GM04504 (cell line): ENCODE measurements at places on chromosomes 2 and 18.
A peak's percentile ranks its signal among the peaks of the same experiment; 100 is the strongest.

DNA sequence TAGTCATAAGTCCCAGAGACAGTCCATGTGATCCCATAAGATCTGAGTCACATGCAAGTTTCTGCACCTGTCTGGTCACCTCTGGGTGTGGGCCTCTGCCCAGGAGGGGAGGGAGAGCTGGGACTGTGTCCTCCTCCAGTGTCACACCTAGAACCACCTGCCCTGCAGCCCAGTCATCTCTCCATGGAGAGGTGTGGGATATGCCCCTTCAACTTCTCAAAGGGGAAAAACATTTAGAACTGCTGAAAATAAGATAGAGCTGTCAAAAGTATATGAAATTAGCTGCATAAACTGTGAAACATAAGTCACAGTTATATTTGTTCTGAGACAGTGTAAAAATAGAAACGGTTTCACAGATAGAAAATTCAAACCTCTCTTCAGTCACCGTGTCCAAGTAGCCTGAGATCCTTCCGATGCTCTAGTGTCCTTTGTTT lies 55.4 kb downstream of the NGEF start:
- DNase-seq, result no peak

GRCh38 chr18:63451799-63452660 lies 24.7 kb upstream of the SERPINB5 start:
- no peak for DNase-seq

- peak; percentile 48 for DNase-seq
Observed at GRCh38 chr2:109663721-109664120, 49.6 kb downstream of the SOWAHC start.

DNA sequence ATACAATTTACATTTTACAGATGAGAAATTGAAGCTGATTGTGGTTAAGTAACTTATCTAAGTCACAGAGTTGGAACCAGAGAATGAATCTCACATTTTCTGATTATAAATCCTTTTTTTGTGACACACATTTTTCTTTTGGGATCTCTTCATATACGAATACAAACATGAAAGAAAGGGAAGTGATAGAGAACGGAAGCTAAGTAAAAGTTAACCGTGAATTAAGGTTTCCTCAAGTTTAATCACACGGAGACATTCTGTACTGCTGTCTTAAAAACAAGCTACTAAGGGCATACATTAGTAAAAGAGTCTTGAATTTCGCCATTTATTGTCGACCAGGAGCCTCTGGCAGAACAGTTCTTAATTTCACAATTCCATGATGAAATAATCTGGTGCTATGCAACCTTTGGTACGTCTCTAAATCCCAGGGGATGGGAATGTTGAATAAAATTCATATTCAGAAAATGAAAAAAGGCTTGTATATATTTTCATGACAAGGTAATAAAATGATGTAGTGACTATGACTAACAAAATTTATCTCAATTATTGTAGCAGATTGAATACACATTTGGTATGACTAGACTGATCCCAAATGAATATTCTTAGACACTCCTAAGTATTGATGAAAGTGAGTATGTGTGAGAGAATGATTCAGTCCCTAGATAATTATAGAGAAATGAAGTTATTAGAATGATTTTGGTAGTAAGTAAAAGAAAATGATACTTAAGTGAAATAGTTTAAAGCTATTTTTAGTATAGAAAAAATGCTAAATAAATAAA lies 40.3 kb upstream of the ZSWIM2 start:
- DNase-seq, result no peak

GRCh38 chr2:55620123-55620779 lies 2.8 kb upstream of the PPP4R3B start:
- DNase-seq, result no peak

DNA sequence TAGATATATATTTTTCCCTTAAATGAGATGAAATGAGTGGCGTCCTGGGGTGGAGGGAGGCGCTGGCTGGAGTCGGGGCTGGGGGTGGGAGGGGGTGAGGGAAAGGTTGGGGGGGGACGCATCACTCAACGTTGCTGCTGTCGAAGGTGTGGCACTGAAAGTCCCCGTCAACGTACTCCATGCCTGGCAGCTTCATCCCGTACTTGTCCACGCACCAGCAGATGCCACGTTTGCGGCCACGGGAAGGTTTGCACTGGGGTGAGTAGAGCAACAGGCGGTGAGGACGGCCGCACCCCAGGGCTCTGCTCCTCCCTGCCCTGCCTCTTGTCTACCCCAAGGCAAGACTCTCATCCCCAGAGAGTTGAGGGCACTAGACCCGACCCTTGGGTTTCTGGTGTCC lies 18.7 kb downstream of the IGFBP5 start:
- no peak for DNase-seq

DNA sequence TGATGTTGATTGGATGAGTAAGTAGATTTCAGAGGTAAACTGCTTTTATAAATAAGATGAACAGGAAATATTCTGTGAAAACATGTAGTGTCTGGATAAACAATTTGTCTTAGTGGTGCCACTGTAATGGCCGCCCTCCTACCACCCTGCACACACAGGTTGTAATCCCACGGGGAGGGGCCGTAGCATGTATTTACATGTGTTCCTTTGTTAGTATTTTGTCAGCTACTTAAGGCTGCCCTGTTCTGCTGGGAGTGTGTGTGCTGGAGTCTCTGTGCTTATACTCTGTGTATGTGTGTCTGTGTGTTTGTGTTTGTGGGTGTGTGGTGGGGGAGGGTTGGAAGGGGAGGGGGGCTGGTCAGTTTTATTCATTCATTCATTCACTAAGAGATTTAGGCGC lies 5.1 kb downstream of the TSHZ1 start:
- DNase-seq, result no peak

DNA sequence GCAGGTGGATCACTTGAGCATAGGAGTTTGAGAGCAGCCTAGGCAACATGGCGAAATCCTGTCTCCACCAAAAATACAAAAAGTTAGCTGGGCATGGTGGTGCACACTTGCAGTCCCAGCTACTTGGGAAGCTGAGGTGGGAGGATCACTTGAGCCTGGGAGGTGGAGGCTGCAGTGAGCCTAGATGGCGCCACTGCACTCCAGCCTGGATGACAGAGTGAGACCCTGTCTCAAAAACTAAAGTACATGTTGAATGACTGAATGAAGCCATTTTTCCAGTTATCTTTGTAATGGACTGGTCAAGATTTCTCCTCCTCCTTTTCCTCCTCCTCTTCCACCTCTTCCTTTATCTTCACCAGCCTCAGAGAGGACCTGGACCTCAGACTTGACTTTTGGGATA lies 272.0 kb downstream of the SMAD2 start:
- DNase-seq, result no peak

DNA sequence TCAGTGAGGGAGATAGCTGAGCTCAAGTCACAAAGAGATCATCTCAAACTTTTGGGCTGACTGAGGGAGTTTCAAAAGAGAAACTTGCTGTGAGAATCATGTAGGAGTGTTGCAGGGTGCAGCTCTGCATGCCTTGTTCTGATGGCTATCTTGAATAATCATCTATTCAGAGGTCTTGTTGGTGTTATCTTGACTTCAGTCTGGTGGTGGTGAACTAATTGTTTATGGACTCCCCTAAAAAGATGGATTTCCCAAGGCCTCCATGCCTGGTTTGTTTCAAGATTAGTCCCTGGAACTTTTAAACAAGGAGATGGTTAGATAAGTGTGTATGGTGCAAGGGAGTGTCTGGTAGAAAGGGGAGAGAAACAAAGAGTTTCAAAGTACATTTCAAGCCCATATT lies 29.8 kb downstream of the SLC39A6 start:
- no peak for DNase-seq

DNA sequence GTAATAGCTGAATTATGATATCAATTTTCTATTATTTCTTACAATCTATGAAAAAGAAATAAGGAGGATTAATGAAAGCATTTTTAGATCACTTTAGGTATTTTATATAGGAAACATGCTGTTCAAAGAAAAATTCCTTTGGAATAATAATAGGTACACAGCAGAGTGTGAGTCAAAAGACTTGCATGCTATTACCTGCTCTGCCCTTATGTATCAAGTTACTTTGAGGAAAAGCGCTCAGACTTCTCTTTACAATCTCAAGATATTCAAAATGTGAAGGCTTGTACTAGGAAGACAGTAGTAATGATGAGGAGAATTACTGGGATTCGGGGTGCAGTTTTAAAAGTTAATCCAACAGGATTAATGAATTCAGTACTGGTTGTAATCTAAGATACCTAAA lies 29.1 kb upstream of the RNU4ATAC start:
- DNase-seq, result no peak

DNA sequence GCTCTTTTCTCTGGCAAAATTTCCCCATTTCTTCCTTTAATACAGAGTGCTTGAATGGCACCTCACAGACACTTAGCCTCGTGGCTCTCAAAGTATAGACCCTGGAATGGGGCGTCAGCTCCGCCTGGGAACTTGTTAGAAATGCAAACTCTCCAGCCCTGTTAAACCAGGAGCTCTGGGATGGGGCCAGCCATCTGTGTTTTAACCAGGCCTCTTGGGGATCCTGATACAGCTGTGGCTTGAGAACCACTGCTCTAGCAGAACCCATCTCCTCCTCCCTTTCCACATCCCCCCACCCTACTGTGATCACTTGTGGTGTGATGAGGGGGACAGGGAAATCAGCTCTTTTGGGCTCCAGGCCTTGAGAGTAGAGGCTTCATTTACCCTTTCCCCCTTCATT lies 15.9 kb downstream of the LTBP1 start:
- DNase-seq, result no peak

GRCh38 chr2:86686905-86687304 lies 33.2 kb upstream of the RMND5A start:
- DNase-seq, result no peak

- no peak for DNase-seq
Observed at GRCh38 chr2:108226564-108226963, 13.2 kb upstream of the SULT1C3 start.

DNA sequence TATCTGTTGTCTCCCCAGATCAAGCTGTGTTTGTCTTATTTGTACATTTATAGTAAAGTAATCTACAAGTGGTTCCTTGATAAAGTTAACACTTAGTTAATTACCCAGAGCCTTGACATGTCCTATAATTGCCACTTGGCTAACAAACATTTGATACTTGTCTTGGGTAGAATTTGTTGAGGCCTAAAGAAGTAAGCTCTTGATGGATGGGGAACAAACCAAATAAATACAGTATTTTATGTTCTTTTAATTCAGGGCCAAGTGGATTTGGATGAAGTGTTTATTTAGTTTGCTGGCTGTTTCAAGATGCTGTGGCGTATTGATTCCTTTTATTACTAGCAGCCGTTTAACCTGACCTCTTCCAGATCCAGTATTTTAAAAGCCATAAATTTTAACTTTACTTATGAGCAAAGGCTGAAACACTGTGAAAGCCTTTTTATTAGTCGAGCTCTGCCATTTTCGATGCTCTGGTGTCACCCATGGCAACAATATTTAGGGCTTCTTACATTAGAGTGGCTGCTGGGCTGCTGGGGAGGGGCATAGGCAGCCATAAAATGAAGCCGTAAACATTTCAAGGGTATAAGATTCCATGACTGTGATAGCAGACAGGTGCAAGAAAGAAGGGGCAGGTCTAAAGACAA lies 401.6 kb upstream of the NRP2 start:
- DNase-seq, result no peak

GRCh38 chr2:223599640-223600380 lies 2.4 kb downstream of the SCG2 start:
- DNase-seq, result no peak

GRCh38 chr2:201790291-201790690 lies 9.6 kb upstream of the ALS2 start:
- no peak for DNase-seq

DNA sequence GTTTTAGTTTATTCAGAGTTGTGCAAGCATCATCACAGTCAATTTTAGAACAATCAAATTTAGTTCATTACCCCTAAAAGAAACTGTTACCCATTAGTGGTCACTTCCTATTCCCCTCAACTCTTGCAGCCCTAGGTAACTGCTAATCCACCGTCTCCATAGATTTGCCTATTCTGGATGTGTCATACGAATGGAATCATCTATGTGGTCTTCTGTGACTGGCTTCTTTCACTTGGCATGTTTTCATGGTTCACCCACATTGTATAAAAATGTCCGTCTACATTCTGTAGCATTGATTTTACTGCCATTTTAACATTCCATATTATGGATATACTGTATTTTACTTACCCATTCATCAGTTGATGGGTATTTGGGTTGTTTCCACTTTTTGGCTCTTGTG lies 5.3 kb upstream of the CEP68 start:
- no peak for DNase-seq

DNA sequence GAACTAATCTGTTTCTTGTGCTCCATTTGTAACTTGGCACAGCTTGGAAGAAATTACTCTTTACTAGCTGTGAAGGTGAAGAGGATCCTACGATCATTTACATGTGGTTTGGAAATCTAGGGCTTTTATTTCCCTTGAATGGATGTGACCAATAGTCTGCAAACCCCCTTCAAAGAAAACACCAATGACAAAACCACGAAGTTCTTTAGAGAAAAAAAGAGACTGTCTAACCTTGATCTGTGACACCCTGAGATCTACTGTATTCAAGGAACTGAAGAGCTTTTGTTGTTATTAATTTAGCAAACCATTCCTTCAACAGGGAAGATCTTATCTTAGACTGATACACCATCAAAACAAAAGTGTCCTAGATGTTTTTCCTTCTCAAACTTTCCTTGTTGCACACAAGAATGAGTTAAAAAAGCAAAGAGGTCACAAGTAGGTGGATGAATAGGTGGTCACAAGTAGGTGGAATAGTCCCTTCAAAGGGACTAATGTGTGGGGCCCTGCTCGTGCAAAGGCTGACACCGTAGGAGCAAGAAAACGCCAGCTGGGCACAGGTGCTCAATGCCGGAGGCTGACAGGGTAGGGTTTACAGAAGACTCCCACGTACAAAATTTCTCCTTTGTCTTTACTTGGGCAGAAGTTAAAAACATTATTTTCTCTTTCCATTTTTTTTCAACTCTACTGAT lies 95.6 kb upstream of the ITGB6 start:
- DNase-seq, result no peak

DNA sequence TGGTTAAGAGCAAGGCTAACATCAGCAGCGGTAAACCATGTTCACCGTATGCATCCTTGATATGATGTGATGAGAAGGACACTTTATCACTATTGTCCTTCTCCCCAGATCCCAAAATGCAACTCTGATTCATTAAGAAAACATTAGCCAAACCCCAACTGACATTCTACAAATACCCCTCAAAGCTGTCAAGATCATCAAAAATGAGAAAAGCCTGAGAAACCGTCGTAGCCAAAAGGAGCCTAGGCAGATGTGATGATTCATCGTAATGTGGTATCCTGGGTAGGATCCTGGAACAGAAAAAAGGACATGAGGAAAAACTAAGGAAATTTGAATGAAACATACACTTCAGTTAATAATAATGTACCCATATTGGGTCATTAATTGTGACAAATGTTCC lies 67.3 kb upstream of the ST6GAL2 start:
- DNase-seq, result no peak
